ENCODE measurements at places on chromosomes 5 and 9.

GRCh38 chr9:95092262-95093072 lies 225.0 kb downstream of the FANCC start:
- DNase-seq = no peak

DNA sequence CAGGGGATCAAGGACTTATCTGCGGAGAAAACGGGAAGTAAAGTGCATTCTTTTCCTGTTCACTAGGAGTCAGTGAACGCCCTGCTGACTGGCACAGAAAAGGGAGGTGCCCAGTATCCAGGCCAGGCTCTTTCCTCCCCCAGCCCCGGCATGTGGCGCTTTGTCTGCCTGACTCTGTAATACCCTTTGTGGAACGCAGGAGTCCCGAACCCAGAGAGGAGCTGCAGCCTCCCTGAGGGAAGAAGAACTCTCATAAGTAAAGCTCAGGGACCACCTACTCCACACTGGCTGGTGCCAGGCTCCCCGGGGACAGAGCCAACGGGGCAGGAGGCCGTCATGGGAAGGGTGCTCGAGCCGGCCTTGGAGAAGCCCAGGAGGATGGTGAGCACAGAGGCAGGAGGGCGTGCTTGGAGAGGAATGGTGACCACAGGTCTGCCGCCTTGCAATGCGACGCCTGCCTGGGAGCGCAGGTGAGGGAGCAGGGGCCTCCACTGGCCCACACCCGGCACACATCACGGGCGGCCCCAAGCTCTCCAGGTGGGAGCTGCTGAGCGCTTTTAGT lies 31.5 kb downstream of the VAV2 start:
- DNase-seq = no peak

- peak; percentile 20 for DNase-seq
Measured at GRCh38 chr9:124216474-124217176, 41.1 kb upstream of the NEK6 start.

GRCh38 chr5:68316469-68316868 lies 100.9 kb downstream of the PIK3R1 start:
- DNase-seq = no peak

DNA sequence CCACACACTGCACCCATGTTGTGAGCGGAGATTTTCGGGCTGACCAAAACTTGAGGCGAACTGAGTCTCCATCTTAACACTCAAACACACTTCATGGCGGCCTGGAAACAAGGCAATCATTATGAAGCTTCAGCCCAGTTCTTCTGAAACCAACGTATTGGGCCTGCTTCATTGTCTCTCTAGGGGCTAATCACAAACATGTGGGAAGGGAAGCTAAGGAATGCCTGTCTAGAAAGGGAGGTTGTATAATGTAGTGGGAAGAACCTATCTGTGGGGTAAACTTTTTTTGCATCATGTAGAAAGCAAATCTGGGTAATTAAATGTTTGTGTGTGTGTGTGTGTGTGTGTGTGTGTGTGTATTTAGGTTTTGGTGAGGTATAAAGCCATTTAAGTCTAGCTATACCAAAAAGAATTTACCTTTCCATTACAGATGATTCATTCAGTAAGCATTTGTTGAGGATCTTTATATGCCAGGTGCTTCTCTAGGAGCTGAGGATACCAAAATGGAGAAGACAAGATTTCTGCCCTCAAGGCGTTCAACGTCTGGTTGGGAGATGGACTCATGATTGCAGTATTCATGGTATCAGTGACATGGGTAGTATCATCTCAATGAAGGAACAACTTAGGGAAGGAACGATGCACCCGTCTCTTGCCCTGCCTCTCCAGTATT lies 29.4 kb downstream of the SLC1A3 start:
- no peak for DNase-seq

All from midbrain (tissue), 1 donor.